ENCODE measurements at places on chromosomes 6 and 20. TPM values are rescaled to one million over a fixed set of nuclear protein-coding genes. Genes with fewer than 3 reads are reported as not detected.

DSP gene
- 2.4 TPM for polyA plus RNA-seq

SIRT5 gene
- polyA plus RNA-seq: 9.4 TPM

TNFRSF6B gene
- polyA plus RNA-seq: 1.6 TPM

SLC17A1 gene
- not detected for polyA plus RNA-seq

NOX3 gene
- not detected for polyA plus RNA-seq

DNA sequence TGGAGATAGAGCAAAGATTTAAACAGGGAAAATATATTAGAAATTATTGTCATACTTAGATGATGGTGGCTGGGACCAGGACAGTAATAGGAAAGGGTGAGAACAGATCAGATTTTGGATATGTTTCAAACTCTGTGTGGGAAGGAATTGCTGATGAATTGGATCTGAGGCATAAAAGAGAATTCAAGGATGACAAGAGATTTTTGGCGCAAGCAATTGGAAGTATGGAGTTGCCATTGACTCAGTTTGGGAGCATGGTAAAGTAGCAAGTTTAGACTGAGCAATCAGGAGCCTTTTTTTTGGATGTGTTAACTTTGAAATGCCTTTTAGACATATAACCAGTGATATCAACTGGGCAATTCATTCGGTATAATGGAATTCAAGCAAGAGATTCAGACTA is 14.4 kb downstream of the TAB2 start:
- DNase-seq: no peak

DNA sequence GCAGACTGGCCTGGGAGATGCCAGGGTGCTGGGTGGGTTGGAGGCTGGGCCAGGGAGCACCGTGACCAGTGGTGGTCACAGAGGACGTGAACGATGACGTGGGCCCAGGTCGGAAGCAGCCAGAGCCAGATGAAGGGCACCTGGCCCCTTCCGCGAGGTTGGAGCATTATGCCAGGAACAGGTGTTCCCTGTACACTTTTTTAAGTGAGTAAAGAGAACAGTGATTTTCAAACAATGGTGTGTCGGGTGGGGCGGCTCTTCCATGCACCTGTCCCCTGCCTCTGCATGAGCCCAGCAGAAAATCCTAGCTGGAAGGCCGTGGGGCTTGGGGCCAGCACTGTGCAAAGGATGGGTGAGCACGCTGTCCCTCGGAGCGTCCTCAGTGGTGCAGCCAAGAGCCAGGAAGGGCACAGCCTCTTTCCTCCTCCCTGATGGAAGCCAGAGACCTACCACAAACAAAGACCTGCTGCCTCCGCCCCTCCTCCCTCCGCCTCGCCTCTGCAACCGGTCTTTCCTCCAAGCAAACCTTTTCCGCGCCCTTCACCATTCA is 350.5 kb downstream of the ZFAND3 start:
- DNase-seq: no peak

- no peak for DNase-seq
Measured at GRCh38 chr6:10598084-10598960, 77.2 kb downstream of the GCNT2 start.

DNA sequence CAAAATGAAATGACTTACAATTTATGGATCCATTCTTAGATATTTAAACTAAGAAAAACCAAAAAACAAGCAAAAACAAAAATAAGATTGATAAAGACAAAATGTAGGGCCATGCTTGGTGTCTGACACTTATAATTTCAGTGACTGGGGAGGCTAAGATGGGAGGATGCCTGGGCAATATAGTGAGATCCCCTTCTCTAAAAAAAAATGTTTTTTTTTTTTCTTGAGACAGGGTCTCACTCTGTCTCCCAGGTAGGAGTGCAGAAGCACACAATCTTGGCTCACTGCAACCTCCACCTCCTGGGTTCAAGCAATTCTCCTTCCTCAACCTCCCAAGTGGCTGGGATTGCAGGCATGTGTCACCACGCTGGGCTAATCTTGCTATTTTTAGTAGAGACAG is 92.4 kb downstream of the HFE start:
- DNase-seq: no peak

GRCh38 chr6:42877695-42878094 is 1.7 kb upstream of the RPL7L1 start:
- DNase-seq: no peak

DNA sequence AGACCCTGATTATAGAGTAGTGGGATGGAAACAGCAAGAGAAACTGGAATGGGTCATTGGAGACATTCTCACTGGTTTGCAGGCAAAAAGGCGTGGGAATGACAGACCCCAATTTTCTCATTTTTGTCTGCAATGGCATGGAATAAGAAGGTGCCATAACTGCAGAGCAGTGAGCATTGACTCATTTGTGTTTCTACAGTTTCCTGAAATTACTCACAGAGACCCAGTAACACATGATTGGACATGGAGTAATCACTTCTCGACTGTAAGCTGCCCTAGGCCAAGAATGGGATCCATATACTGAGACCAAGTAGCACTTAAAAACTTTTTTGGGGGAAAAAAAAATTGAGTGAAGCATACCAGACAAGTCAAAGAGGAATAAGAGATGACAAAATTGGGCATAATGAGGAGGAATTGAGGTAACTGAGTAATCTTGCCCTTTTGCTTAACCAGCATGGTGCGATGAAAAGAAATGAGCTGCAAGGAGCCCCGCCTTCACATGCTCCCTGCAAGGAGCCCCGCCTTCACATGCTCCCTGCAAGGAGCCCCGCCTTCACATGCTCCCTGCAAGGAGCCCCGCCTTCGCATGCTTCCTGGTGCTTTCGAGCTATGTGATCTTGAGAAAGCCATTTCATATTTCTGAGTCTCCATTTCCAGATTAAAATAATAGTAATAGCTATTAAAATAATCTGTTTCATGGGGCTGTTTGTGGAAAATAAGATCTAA is 44.1 kb downstream of the NHSL1 start:
- DNase-seq: no peak

GRCh38 chr20:20814685-20815084 is 102.2 kb upstream of the RALGAPA2 start:
- no peak for DNase-seq

DNA sequence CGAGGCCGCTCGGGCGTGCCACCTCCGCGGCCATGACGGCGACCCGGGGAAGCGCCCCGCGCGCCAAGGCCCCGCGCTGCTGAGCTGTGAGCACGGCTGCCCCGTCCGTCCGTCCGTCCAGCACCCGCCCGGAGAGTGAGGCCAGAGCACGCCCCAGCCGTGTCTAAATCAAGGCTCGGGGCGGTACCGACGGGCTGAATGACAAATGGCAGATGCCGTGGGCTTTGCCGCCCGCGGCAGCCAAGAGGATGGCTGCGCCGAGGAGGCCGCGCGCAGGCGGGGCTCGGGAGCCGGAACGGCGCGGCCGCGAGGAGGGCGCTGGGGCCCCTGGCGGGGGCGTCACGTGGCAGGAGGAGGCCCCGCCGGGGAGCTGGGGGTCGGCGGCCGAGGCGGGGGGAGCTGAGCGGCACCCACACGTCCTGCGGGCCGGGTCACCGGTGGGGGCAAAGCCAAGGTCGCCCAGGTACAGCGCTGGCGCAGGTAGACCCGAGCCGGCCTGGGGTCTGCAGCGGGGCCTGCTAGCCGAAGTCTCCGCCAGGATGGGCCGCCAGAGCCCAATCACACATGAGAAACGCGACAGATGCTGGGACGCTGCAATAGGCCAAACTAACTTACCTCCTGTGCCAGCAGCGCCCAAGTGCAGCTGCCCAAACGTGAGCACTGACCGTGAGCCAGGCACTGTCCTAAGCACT is at the start of gene PLAGL1:
PLAGL1 (minus strand) TSS at position 140 of the 692 bp plus-strand sequence. CDS start 60,123 bp downstream, outside the sequence.
- no peak for DNase-seq

GRCh38 chr6:116616737-116617053 is 416 bp downstream of the RSPH4A start:
- no peak for DNase-seq

DNA sequence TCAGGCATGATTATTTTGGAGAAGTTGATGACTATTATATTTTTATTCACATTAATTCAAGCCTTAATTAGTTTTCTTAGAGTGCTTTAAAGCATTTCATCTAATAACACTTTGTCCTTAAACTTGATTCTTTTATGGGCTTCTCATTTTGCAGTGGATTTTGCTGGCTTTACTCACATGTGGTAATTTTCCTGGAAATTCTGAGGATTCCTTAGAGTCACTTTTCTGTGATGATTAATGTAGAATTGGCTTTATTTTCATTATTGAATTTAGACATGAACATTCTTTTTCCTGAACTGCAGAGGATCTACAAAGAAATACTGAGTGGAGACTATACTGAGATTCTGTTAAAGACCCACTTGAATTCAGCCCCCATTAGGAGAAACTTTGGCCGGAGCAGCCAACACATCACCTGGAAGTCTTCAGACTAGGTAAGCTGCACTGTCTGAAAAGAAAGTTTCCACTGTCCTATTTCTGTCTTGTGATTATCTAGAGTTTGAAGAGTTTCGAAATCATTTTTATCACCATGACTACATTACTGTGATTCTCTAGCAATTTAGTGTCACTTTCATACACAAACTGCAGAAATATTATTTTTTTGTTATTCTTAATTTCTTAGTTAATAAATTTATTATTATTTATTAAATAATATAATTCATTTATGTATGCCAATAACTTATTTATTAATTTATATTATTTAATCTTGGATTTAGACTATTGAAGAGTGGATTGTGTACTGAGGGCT is 1.9 kb downstream of the RFPL4B start:
- no peak for DNase-seq

Measured in forelimb muscle (tissue), 1 donor.